AG20443 (cell line): ENCODE measurements at places on chromosomes 3 and 15.

DNA sequence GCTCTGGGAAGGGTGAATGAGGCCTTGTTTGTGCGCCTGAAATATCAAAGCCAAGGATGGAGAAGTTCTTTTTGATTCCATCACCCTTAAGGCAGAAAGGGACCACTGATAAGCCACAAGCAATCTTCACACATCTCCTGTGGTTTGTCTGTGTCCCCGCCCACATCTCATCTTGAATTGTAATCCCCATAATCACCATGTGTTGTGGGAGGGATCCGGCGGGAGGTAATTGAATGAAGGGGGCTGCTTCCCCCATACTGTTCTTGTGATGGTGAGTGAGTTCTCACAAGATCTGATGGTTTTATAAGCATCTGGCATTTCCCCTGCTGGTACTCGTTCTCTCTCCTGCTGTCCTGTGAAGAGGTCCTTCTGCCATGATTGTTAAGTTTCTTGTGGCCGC lies 329.6 kb upstream of the RGMA start:
- no peak for DNase-seq

DNA sequence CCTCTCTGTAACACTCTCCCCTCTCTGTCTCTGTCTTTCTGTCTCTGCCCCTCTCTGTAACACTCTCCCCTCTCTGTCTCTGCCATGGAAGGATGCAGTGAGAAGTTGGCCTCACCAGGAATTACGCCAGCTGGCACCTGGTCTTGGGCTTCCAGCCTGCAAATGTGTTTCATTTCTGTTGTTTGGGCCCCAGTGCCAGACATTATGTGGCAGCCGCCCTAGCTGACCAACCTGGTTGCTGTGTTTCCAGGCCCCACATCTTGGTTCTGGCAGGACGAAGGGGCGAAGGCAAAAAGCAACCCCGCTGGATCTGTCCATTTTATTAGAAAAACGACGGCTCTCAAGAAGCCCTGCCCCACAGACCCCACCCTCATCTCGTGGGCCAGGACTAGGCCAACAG lies 5.2 kb upstream of the ZXDC start:
- no peak for DNase-seq

- peak; percentile 78 for DNase-seq
Observed at GRCh38 chr3:64030741-64031140, 7.4 kb upstream of the PSMD6 start.

DNA sequence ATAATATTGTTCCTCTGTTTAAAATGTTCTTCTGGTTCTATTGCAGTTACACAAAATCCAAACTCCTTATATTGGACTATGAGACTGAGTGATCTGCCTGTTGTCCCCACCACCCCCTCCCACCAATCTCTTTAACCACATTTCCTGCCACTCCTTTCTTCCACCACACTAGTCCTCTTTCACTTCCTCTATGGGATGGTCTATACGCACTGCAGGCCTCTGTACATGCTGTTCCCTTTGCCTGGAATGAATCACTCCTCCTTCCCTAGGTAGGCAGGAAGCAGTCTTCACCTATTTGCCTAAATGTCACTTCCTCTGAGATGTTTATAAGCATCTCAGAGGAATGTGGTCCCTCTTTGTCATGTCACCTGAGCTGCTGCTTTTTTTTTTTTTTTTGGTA lies 4.0 kb downstream of the MAP2K1 start:
- DNase-seq: no peak

GRCh38 chr15:100241572-100242482 lies 99.9 kb downstream of the ADAMTS17 start:
- DNase-seq: no peak
